ENCODE measurements at places on chromosomes 1 and 21.

- no peaks in the 10 kb centered on the region for H3K4me1 ChIP-seq
- no peaks in the 10 kb centered on the region for H3K36me3 ChIP-seq
- no peak overlapping the region for H3K4me3 ChIP-seq
These were observed 20.7 kb downstream of the LHX9 start for GRCh38 chr1:197937892-197938291.

DNA sequence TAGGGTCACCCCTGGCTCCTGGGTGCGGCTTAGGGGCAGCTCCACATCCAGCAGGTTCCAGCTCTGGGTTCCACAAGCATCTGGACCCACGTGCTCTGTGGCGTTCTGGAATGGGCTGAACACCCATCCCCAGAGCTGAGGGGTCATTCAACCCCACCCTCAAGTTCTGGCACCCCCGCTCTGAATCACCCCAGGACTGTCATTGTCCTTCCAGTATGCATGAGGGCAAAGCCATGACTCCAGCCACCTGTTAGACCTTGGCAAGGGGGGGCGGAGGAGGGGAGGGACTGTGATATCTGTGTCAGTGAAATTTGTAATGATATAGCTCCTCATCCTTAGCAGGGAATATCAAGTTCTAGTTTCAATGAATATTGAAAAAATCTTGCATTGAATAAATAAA is 12.3 kb downstream of the INSRR start:
- H3K4me3 ChIP-seq, result no peak overlapping the region
- H3K4me1 ChIP-seq, result no peaks in the 10 kb centered on the region
- no peaks in the 10 kb centered on the region for H3K36me3 ChIP-seq
- peaks cover 9% of the 10 kb centered on the region for H3K27me3 ChIP-seq
- no peak for DNase-seq
- H3K27ac ChIP-seq, result no peak overlapping the region

- no peaks in the 10 kb centered on the region for H3K27me3 ChIP-seq
- H3K4me3 ChIP-seq, result no peak overlapping the region
- no peak for DNase-seq
- H3K36me3 ChIP-seq, result no peaks in the 10 kb centered on the region
- H3K27ac ChIP-seq, result no peak overlapping the region
- H3K4me1 ChIP-seq, result peaks cover 27% of the 10 kb centered on the region
These were observed 24.6 kb upstream of the PRSS38 start for GRCh38 chr1:227790868-227791267.

DNA sequence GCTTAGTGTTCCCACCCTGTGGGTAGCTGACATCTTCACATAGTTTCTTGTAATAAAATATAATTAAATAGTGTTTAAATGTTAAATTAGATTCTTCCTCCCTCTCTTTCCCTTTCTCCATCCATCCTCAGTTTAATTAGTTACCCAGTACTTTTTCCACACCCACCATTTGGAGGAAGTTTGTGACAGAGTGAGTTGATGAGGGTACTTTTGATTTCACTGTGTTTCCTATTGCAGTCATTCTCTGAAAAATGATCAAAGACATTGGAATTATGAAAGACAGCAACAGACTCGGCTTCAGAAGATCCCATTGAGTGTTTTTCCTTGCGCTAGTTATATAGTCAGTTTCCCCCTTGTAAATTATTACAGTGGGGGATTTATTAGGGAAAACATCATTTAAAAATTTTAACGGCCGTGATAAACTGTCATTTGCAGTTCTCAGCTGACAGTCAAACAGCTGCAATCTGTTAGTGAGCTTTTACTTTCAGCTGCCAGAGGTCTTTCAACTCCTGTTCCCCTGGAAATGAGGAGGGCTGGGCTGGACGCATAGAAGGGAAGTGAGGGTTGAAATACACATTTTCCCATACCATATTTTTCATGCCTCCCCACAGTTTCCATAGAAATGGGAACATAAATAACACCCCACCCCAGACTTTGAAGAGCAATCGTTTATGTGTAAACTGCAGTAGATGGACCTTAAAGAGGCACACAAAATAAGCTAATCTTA is 61.3 kb upstream of the CACYBP start:
- DNase-seq, result no peak
- H3K36me3 ChIP-seq, result no peaks in the 10 kb centered on the region
- H3K4me3 ChIP-seq, result no peak overlapping the region
- no peak overlapping the region for H3K27ac ChIP-seq

DNA sequence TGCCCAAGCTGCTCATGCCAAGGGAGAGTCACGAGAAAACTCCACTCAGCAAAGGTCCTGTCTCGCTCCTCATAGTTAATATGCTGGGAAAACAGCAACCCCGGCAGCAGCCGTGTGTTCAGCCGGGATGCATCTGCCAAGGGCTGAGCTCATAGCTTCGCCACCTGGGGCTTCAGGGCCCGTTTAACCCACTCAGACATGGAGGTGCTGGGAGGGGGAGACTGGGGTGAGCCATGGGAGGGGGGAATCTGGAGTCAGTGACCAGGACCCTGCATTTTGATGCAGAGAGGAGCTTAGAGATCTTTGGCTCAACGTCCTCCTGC is 283.4 kb downstream of the PTPRU start:
- DNase-seq, result peak; percentile 40
- H3K27ac ChIP-seq, result no peak overlapping the region
- H3K4me1 ChIP-seq, result no peaks in the 10 kb centered on the region
- no peak overlapping the region for H3K4me3 ChIP-seq

GRCh38 chr1:50422946-50423669 is at the start of gene DMRTA2:
Gene DMRTA2 (minus strand): TSS chr1:50423443. CDS start chr1:50421536, 1,907 bp downstream.
- DNase-seq, result no peak
- no peaks in the 10 kb centered on the region for H3K36me3 ChIP-seq
- peaks cover 57% of the 10 kb centered on the region for H3K27me3 ChIP-seq
- H3K4me1 ChIP-seq, result peaks cover 17% of the 10 kb centered on the region
- no peak within 1 kb of the TSS for H3K27ac ChIP-seq

DNA sequence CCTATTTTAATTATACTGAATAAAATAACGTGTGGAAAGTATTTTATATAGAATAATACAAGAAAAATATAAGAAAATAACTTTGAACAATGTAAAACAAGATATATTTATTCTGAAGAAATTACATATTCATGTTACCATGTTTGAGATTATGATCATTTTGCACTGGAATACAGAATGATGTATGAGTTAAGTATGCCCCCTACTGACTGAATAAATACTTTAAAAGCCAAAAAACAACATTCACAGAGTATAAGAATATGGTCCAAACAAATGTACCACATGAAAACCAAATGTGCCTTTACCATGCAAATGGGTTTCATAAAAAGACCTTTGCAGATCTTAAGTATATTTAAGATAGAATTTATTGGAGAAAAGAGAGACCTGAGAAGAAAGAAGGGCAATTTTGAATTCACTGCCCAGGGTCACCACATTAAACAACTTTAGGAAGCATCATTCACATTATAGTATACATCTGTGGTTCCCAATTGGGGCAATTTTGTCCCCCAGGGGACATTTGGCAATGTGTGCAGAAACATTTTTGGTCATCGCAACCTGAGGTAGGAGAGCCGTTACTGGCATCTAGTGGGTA is 136.6 kb upstream of the GFI1 start:
- DNase-seq, result no peak
- H3K27ac ChIP-seq, result no peak overlapping the region
- no peaks in the 10 kb centered on the region for H3K27me3 ChIP-seq
- H3K4me3 ChIP-seq, result no peak overlapping the region

DNA sequence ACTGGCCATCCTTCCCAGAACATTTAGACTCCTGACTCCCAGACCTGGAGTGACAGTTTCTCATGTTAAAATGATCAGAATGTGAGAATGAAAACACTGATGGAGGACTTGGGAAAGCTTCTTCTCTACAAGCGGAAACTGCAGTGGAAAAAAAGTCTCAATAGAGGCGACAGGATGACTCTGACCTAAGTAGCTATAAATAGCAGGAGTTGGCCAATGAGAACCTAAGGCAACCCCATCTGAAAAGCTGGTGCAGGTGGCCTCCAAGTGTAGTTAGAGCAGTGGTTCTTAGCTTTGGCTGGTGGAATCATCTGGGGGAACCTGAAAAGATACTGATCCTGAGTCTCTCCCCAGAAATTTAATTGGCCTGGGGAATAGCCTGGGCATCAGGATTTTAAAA is 44.2 kb upstream of the EXOSC10 start:
- DNase-seq, result no peak
- no peak overlapping the region for H3K4me3 ChIP-seq
- H3K27me3 ChIP-seq, result no peaks in the 10 kb centered on the region
- H3K4me1 ChIP-seq, result no peaks in the 10 kb centered on the region

DNA sequence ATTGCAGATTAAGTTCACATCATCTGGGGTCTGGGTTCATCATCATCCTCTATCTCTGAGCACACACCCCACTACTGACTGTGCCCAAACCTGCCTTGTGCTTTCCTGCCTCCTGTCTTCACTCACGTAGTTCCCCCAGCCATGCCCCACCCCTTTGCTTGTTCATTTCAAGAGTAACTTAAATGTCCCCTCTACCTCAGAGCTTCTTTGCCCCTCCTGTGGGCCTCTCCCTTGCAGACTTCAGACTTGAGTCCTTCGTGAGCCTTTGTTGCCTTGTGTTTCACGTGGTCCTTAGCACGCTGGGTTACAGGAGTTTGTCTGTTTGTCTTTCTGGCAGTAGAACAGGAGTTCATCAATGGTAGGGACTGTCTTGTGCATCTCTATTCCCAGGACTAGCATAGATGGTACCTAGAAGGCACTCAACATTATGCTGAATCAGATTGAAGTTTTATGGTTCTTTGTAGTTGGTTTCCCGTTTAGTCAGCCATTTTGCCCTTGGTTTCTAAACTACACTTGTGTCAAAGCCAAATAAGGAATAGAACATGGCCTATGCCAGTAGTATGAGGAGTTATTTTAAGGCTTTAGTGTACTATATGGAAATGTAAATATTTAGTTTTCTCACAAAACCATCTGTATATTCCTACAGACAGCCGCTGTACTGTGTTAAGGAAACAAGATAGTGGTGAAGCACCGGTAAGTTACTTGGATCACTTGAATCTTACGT is 86.2 kb downstream of the TTC3 start:
- H3K27ac ChIP-seq, result no peak overlapping the region
- no peaks in the 10 kb centered on the region for H3K27me3 ChIP-seq
- H3K36me3 ChIP-seq, result peaks cover 30% of the 10 kb centered on the region
- H3K4me3 ChIP-seq, result no peak overlapping the region

DNA sequence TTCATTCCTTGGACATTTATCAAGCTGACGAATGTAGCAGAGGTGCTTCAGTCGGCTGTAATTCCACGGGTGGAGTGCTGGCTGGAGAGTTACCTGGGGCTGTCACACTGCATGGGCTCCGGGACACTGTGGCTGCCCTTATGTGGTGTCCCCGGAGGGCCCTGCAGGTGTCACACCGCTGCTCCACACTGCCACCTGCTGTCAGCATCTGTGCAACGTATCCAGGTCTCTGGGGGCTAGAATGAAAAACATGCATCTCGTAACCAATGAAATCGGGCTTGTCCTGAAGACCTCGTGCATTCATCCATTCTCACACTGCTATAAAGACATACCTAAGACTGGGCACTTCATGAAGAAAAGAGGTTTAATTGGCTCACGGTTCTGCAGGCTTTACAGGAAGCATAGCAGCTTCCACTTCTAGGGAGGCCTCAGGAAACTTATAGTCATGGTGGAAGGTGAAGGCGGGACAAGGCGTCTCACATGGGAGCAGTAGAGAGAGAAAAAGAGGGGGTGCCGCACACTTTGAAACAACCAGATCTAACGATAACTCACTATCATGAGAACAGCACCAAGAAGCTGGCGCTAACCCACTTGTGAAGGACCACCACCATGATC is 46.7 kb upstream of the PCBP3 start:
- DNase-seq, result peak; percentile 76
- no peaks in the 10 kb centered on the region for H3K27me3 ChIP-seq
- H3K4me3 ChIP-seq, result no peak overlapping the region
- H3K4me1 ChIP-seq, result no peaks in the 10 kb centered on the region
- no peak overlapping the region for H3K27ac ChIP-seq
- H3K36me3 ChIP-seq, result no peaks in the 10 kb centered on the region

- no peak overlapping the region for H3K27ac ChIP-seq
- no peak for DNase-seq
- no peaks in the 10 kb centered on the region for H3K36me3 ChIP-seq
- no peaks in the 10 kb centered on the region for H3K4me1 ChIP-seq
- no peak overlapping the region for H3K4me3 ChIP-seq
These were observed 76.5 kb upstream of the WDR26 start for GRCh38 chr1:224510880-224511645.

GRCh38 chr1:207856276-207857023 is 54.5 kb downstream of the CD34 start:
- H3K4me3 ChIP-seq, result no peak overlapping the region
- H3K4me1 ChIP-seq, result peaks cover 5% of the 10 kb centered on the region
- no peak overlapping the region for H3K27ac ChIP-seq
- no peak for DNase-seq
- no peaks in the 10 kb centered on the region for H3K27me3 ChIP-seq
- H3K36me3 ChIP-seq, result peaks cover 10% of the 10 kb centered on the region

GRCh38 chr1:20185834-20186782 is at the start of the genes PLA2G2C and UBXN10:
Gene PLA2G2C (minus strand): TSS chr1:20186518. CDS start chr1:20177363, 9,155 bp downstream.
Gene UBXN10 (plus strand): TSS chr1:20186096. CDS start chr1:20190562, 4,466 bp downstream.
- no peaks in the 10 kb centered on the region for H3K36me3 ChIP-seq
- H3K4me1 ChIP-seq, result no peaks in the 10 kb centered on the region
- no peak for DNase-seq
- H3K4me3 ChIP-seq, result peak within 1 kb of the TSS; percentile 51

DNA sequence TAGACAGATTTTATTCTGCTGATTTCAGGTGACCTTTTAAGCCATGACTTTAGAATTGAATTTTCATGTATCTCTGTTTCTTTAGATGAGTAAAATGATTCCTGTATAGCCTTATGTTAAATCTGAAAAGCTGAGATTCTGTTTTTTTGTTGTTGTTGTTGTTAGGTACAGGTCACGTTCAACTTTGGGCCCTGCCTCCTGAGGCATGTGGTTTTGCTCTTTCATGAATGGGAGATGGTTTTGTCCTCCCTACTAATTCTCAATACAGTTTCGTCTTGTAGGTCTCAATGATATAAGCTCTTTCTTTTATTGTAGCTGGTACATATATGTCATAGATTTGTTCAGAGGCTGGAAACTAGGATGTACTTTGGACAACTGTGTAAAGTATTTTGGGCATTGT is 79.6 kb downstream of the CDC14A start:
- H3K27ac ChIP-seq, result no peak overlapping the region
- H3K4me3 ChIP-seq, result no peak overlapping the region
- no peaks in the 10 kb centered on the region for H3K27me3 ChIP-seq
- H3K4me1 ChIP-seq, result no peaks in the 10 kb centered on the region

- no peak for DNase-seq
- H3K4me1 ChIP-seq, result no peaks in the 10 kb centered on the region
- H3K27ac ChIP-seq, result no peak overlapping the region
These were observed 39.3 kb upstream of the WLS start for GRCh38 chr1:68271596-68271995.

GRCh38 chr1:224267925-224268324 is 62.0 kb downstream of the NVL start:
- DNase-seq, result no peak
- H3K4me1 ChIP-seq, result no peaks in the 10 kb centered on the region
- H3K36me3 ChIP-seq, result peaks cover 29% of the 10 kb centered on the region

GRCh38 chr1:52365071-52365745 is 797 bp downstream of the CC2D1B start:
- peak overlapping the region; percentile 96 for H3K27ac ChIP-seq
- H3K4me3 ChIP-seq, result peak overlapping the region; percentile 90
- H3K4me1 ChIP-seq, result peaks cover 14% of the 10 kb centered on the region
- peaks cover 31% of the 10 kb centered on the region for H3K36me3 ChIP-seq
